ENCODE measurements at places on chromosomes 6 and 20.

DNA sequence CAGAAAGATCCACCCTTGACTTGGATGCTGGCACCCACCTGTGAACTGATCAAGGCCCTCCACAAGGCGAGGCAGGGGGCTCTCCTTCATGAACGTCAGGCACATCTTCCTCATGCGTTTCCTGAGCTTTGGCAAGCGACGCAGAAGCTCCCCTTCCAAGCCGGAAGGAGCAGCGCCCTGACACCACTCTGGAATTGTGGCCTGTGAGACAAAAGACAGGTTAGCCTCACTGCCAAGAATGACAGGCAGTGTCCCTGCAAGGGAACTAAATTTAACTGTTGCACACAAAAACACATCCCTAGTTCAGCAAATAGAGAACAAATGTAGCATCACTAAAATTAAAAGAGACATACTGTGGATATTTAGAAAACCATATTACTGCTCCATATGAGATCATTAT lies 42.0 kb upstream of the LYRM2 start:
- DNase-seq, result no peak

DNA sequence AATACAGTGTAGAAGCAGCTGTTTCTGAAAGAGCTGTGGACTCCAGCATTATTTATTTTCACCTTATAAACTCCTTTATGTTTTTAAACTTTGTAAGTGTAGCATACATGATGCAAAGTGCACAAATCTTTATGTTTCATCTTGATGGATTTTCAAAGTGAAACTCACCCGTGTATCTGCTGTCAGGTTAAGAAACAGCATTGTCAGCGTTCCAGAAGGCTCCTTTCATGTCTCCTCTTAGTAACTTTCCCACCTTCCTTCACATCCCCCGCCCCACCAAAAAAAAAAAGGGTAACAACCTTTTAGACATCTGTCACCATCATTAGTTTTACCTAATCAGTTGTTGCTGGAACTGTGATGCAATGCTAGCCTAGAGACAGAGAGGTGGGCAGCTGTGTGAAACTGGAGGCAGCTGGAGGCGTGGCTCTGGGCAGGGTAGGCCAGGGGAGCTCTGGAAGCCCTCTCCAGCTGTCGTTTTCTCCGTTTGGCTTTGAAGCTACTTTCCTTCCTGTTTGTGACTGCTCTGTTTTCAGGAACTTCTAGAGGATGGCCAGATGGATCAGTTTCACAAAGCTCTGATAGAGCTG lies 7.2 kb downstream of the ACTR5 start:
- no peak for DNase-seq

DNA sequence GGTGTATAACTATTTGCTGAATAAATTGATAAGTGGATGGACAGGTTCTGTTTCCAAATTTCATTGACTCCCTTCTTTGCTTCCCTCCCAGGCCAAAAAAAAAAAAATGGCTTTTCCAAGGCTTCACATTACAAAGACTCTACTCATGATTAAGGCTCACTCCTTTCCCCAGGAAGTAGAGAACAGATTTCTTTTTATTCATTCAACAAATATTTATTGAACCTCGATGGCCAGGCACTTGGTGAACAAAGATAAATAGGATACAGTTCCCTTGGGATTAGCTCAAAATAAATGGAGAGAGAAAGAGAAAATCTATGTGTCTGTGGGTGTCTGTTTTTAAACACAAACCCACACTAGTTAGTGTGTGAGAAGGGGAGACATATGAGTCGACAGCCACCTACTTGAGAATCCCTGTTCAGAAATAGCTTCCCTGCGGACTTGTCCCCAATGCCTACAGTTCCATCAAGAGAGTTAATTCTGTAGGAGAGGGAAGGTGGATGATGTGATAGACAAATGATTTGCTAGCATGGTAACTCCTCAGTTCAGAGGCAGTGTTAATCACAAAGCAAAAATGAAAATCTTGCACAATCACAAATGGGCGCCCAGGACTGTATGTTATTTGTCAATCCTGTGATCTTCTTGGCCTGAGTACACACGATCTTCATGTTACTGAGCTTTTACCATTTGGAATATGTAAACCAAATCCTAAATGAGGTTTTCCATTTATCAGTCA lies 20.3 kb downstream of the TRAF3IP2 start:
- peak; percentile 28 for DNase-seq

DNA sequence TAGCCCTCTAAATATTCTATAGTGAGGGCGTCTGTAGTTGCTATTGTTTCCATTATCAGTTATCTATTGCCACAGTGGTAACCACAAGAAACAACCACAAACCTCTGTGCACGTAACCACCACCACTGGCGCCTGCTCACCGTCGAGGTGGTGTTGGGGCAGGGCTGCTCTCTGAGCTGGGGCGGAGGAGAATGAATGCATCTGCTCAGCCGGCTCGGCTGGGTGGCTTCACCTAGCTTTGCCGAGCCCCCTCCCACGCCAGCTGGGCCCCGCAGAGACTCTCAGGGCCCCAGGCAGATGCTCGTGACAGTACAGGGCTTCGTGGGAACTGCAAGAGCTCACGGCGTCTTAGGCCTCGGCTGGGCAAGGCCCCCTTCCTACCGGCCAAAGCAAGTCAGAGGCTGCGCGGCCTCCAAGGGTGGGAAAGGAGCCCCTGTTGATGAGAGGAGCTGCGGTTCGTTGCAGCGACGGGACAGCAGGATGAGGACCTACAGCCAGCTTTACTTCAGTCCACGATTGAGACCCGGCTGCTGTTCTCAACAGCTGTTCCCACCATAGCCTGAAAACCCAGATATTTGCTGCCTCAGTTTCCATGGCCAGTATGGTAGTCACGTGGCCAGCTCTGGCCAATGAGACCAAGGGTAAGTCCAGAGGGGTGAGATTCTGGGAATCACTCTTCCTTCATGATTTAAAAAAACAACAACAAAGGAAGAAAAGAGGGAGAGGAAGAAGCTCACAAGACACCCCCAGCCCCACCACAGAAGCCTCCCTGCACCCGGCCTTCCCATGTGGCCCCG lies 120.2 kb upstream of the AFDN start:
- no peak for DNase-seq

DNA sequence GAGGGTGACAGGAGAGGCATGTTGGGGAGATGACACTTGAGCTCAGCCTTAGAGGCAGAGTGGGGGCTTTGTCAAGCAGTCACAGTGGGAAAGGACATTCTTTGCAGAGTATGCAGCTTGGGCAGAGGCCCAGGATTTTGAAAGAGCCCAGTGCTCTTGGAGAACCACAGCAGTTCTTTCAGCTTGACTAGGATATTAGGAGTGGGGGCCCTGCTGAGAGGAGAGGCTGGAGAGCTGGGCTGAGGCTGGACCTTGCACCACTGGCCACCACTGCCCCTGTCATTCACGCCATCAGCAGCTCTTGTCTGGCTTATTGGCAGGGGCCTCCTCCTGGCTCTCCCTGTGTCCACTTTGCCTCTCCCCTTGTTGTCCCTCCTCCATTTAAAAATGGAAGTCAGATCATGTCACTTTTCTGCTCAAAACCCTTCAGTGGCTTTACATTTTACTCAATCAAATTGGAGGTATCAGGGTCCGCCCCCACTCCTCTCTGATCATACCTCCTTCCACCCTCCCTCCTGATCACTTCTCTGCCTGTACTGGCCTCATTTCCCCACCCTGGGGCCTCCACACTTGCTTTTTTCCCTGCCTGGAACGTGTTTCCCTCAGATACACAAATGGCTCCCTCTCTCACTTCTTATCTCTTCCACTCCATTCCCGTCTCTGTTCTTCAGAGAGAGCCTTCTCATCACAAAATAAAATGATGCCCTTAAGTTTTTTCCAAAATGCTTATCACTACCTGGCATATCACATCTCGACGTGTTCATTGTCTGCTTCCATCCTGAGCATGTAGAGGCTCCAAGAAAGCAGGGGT lies 10.5 kb downstream of the MANBAL start:
- DNase-seq, result no peak

GRCh38 chr6:96227135-96227534 lies 211.4 kb downstream of the FUT9 start:
- no peak for DNase-seq

DNA sequence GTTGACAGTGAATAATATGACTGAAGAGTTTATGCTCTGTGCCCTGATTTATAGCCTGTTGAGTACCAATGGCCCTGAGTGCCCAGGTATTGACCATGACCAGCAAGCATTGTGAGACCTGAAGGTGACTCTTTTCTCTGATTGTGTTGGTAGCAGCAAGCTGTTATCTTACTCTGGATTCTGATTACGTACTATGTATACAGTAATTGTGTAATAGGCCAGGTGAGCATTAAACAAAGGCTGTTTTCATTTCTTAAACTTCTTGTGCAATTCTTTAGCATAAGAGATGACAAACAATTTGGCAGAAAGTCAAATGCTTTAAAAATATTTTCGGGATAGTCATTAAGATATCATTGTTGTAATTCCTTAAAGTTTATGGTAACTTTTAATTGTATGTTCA lies 111.7 kb upstream of the PTPRK start:
- peak; percentile 38 for DNase-seq

DNA sequence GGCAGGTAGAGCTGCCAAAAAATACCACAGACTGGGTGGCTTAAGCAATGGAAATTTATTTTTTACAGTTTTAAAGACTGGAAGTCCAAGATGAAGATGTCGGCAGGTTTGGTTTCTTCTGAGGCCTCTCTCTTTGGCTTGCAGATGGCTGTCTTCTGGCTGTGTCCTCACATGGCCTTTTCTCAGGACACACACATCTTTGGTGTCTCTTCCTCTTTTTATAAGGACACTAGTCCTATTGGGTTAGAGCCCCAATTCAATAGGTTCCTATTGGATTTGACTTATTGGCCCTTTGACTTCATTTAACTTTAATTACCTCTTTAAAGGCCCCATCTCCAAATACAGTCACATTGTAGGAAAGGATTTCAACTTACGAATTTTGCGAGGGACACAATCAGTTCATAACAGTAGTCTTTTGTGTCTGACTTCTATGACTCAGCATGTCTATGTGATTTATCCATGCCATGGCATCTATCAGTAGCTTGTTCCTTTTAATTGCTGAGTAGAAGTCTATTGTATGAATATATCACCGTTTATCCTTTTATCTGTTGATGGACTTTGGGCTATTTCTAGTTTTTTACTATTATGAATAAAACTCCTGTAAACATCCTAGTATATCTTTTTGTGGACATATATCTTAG lies 11.0 kb upstream of the TCP11 start:
- DNase-seq, result no peak

DNA sequence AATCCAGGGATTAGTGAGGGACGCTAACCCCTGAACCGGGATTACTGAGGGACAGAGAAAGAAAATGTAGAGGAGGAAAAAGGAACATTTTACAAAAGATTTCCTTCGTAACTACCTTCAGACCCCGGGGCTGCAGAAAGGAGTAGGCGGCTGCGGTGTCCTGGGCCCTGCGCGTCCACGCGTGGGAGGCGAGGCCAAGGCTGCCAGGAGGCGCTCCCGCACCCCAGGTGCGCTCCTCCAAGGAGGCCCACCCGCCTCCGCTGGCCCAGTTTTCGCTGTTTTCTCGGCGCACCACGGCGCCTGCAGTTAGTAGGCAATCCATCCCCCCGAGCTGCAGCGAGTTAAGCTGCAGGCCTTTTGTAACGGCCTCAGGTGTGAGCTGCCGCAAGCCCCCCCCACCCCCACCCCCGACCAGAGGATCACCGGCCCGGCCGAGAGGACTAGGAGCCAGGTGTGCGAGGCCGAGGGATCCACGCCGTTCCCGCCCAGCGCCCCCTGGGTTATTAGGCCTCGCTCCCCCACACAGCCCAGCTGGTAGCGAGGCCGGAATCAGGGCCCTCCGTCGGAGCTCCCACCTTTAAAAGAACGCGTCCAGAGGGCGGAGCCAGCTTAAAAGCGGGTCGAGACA lies 380.3 kb upstream of the ARID1B start:
- no peak for DNase-seq

DNA sequence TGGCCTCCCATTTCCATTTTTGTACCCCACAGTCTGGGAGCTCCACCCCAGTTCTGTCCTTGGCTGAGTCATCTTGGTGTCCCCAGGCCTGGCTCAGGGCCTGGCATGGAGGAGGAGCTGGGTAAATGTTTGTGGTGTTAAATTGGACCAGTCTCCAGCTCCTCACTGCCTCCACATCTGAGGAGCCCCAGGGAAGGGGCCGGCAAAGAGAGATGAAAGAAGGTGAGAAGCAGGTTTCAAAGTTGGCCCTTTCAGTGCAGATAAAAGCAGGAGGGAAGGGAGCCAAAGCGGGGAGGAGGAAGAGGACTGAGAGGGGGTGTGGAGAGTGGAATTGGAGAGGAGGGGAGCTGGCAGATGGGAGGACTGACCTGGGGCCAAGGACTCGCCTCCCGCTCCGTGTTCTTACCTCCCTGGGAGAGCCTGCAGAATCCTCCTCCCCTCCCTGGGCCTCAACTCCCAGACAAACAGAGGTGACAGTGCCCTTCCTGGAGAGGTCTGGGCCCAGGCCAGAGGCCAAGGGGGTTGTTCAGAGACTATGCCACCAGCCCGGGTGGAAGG lies 89.0 kb downstream of the CD40 start:
- DNase-seq, result no peak

- no peak for DNase-seq
These were observed 213.2 kb upstream of the ECI2 start for GRCh38 chr6:4348462-4349112.

DNA sequence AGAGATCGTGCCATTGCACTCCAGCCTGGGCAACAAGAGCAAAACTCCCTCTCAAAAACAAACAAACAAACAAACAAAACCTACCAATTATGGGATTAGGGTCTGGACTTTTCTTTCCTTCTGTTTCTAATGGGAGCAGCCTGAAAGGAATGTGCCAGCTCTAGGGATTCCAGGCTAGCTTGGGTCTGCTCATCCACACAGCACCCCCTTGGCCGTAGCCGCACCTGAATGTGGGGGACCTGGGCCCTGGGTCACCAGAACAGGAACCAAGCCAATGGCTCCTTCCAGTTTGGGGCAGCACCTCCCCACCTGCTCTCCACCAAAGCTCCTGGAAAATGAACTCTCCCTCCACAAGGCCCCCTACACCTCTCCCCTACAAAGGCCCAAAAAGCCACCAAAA lies 6.7 kb downstream of the CTSZ start:
- DNase-seq, result no peak
